ENCODE measurements at places on chromosomes 5 and 9.

GRCh38 chr5:140142856-140143255 is 17.1 kb downstream of the IGIP start:
- DNase-seq = no peak

DNA sequence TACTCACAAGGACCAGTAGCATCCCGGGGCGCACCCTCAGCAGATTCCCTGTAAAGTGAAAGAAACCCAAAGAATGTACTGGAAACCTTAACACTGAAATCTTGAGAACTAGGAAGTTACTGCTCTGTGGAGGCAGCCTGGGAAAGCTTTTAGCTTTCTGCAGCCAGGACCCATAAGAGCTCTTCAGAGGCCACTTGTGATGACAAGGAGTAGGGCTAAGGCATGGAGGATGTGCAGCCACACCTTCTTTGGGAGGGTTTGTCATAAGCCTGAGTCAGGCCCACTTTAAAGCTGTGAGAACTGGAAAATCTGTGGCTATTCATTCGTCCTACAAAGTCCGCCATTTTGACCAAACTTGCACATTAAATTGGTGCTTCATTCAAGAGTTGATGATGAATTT is 291.1 kb upstream of the TLE4 start:
- no peak for DNase-seq

DNA sequence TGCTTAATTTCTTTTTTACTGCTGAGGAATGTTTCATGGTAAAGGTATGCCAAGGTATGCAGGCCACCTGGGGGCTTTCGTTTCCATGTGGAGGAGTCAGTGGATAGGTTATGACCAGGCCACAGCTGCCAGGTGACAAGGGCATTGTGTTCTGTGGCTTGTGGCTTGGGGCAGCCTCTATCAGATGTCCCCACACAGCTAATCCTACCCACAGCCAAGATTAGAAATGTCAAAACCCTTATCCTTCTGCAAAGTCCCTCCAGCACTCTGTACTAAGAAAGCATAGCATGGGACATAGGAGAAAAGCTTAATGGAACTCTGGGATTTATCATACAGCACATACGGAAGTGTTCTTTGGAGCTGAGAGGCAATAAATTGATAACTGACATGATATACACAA is 171.2 kb upstream of the S1PR3 start:
- no peak for DNase-seq

- DNase-seq = no peak
Measured at GRCh38 chr5:168859471-168859870, 280.3 kb upstream of the PANK3 start.

GRCh38 chr5:180823940-180824629 is 21.5 kb upstream of the MGAT1 start:
- no peak for DNase-seq

- no peak for DNase-seq
Measured at GRCh38 chr5:80963966-80964481, 3.9 kb downstream of the RASGRF2 start.
